ENCODE measurements at places on chromosomes 3 and 15. TPM values are rescaled to one million over a fixed set of nuclear protein-coding genes. Genes with fewer than 3 reads are reported as not detected.

Gene CYP19A1
- 0.19 TPM for total RNA-seq

Gene ANKUB1
- total RNA-seq: not detected

Gene ATP8B4
- 3.6 TPM for total RNA-seq

Gene CAV3
- total RNA-seq: 27.5 TPM

Gene RTP3
- total RNA-seq: not detected

Gene CDC25A
- 0.83 TPM for total RNA-seq

Gene ITIH3
- 0.35 TPM for total RNA-seq

Gene SLC22A14
- total RNA-seq: not detected

Gene GOLGA6A
- not detected for total RNA-seq

Gene THAP10
- 3.9 TPM for total RNA-seq

Gene NPAP1
- not detected for total RNA-seq

Gene CEMIP
- not detected for total RNA-seq

Gene RNU5B-1
- 55.4 TPM for total RNA-seq

Gene CCRL2
- 1.1 TPM for total RNA-seq

Gene PRTG
- 0.67 TPM for total RNA-seq

Gene EBLN2
- 1.2 TPM for total RNA-seq

Gene KCTD6
- 6.9 TPM for total RNA-seq

Gene XXYLT1
- 2.6 TPM for total RNA-seq

Gene UQCC5
- total RNA-seq: 71.2 TPM

Gene DUOX1
- 1.2 TPM for total RNA-seq
